ENCODE measurements at places on chromosomes 1 and 21.

- no peak for DNase-seq
Measured at GRCh38 chr1:21365036-21365435, 74.8 kb upstream of the ECE1 start.

DNA sequence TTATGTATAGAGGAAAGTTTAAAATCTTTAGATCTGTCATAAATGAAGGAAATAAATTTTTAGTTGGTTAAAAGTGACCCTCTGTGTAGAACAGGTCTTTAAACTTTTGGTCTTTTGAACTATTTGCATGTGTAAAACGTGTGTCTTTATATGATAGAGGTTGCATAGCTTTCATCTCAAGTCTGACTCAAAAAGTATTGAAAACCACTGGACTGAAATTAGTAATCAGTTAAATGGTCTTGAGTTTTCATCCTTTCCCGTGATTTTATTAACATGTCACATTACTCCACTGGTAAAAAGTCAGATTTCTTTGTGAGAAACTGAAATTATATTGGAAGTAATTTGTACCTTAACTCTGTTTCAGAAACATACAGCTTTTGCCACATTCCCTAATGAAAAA, 1.8 kb downstream of the RNPC3 start:
- no peak for DNase-seq

DNA sequence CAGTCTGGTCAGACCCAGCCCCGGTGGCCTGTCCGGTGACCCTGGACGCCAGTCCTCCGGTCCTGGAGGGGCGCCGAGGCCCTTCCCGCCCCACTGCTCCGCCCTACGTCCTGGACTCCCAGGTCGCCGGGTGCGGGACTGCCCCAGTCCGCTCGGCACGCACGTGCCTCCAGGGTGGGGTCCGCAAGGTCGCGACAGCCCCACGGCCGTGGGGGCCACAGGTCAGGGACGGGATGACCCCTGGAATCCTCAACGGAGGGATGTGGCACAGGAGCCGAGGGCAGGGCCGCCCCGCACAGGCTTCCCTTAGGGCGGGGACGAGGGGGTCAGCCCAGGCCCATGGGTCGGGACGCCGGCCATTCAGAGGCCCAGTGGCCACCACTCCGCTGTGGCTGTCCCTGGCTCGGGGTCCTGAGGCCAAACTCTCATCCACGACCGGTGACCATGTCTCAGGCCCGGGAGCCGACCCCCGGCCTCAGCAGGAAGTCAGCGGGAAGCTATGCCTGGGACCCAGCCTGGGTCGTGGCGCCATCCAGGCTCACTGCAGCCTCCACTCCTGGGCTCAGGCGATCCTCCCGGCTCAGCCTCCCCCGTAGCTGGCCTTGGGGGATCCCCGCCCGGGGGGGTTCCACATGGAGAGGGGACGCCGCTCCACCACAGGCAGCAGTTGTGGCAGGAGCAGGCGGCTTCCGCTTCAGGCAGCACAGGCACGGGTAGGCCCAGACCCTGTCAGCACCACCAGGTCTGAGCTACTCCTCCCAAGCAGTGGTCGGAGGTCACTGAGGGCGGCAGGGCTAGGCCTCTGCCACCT, 599 bp upstream of the TMEM240 start:
- no peak for DNase-seq

GRCh38 chr1:190619724-190620123, 142.1 kb upstream of the BRINP3 start:
- no peak for DNase-seq

- no peak for DNase-seq
Measured at GRCh38 chr1:117128323-117129079, 7.0 kb upstream of the TRIM45 start.

- DNase-seq: no peak
Measured at GRCh38 chr1:8825985-8826481, 8.6 kb upstream of the RERE start.

GRCh38 chr1:117173006-117173405, 37.7 kb downstream of the VTCN1 start:
- no peak for DNase-seq

DNA sequence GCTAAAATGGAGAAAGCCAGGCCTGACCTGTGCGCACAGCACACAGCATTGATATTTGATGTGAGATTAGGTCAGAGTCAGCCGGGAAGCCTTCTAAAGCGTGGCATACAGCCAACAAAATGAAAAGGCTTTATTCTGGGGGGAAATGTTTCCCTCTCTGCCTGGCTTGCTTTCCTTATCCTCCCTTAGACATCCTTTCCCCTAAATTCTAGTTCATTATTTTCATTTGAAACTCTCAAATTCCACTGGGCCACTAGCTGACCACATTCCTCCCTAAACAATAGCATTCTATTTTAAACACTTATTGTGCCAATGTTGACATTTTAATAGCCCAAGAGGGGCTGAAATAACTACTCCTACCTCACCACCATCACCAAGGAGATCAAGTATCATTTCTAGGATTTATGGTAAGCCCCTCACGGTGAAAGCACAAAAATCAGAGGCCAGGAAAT, 49.4 kb downstream of the LEPR start:
- DNase-seq: no peak

GRCh38 chr1:54705153-54705552, 10.5 kb upstream of the TTC4 start:
- DNase-seq: no peak

- DNase-seq: peak; percentile 37
Measured at GRCh38 chr1:172948457-172948856, 102.3 kb downstream of the TNFSF18 start.

GRCh38 chr1:235072096-235072495, 56.5 kb downstream of the TOMM20 start:
- DNase-seq: no peak

DNA sequence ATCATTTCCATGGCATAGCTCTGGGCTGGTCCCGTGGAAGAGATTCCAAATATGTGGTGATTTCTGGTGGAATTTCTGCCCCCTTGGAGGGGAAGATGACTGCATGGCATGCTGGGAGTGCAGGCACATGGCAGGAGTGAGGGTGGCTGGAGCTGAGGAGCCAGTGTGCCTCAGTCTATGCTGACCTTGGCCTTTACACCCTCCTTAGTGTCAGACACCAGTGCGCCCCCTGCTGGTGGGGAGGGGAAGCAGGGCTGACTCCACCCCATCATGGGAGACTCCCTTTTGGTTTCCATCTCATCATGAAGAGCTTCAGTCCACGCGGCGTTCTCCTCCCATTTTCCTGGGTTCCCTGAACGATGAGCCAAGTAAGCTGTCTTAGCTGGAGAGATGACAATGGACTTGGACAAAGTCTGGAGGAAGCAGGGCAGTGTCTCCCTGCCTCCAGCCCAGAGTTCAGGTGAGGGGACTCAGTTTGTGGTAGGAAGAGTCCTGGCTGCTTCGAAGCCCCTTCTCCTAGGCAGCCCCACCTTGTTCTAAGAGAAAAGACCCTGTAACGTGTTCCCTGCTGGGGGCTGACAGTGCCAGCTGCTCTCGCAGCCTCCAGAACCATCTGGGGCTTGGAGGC, 10.3 kb downstream of the ALX3 start:
- peak; percentile 79 for DNase-seq

DNA sequence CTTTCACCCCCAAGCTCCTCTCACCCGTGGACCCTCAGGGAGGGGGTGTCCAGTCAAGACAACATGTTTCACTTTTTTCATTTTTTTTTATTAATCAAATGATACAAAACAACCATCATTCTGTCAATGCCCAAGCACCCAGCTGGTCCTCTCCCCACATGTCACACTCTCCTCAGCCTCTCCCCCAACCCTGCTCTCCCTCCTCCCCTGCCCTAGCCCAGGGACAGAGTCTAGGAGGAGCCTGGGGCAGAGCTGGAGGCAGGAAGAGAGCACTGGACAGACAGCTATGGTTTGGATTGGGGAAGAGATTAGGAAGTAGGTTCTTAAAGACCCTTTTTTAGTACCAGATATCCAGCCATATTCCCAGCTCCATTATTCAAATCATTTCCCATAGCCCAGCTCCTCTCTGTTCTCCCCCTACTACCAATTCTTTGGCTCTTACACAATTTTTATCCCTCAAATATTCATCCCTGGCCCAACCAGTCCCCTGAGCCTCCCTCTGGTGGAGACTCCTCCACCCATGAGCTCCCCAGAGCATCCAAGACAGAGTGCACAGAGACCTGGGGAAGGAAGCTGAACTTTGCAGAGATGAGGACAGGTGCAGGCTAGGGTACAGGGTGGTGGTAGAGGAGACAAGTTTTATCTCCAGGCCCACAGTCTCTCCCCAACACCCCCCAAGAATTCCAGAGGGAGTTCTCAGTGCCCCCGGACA, 1.4 kb upstream of the S100A16 start:
- DNase-seq: no peak

DNA sequence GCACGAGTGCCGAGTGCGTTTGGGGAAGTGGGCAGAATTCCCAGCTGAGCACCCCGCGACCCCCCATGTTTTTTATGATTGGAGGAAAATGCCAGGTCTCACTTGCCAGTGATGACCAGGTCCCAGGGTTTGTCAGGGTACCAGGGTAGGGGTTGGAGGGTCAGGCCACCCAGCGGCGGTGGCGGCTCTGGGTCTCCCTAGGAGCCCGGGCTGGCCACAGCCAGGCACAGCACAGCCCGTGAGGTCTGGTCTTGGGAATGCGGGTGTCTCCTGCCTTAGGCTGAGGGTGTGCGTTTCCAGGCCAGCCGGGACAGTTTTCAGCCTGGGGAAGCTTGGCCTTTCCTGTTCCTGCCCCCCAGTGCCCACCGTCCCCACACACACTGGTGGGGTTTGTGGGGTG, 22.7 kb downstream of the PRKCZ start:
- DNase-seq: no peak

DNA sequence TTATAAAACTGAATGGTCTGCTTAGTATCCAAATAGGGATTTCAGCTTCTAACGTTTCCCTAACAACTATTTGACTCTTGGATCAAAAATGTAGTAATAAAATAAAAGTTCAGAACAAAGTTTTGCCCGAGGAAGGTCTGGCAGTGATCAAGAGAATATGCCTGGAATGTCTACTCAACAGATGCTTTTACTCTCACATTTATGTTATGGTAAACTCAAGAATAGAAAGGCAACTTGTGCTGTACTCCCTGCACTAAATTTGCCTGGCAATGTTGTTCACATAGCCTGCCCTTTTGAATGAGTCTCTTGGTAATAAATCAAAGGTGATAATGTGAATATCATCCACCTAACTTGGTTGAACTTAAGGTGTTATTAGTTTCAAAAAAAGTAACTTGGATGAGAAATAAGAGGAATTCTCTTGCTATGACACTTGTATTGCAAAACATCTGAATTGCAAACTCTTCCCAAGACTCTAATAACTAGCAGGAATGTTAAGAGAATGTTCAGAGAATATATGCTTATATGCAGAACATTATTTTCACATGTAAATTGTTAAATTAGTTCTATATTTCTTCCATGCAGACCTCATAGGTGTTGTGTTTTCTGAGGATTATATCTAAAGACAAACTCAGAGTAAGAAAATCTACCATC, 215.8 kb downstream of the COL24A1 start:
- no peak for DNase-seq

DNA sequence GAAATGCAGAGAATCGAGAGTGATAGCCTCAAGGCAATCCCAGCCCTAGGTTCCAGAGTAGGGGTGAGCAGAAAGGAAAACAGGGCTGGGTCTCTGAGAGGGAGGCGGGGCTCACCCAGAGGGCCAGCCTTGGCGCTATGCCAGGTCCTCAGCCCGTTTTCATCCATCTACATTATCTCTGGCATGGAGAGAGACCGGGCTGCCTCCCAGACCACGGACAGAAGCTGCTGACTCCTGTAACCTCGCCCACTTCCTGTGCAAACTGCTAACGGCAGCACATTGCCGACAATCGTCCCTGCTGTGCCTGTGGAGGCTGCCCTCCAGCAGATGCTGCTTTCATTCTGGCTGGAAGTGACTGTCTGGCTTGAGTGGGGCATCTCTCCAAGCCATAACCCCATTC, 569.1 kb downstream of the NPHP4 start:
- peak; percentile 8 for DNase-seq

GRCh38 chr21:15967661-15968060, 237.9 kb downstream of the USP25 start:
- DNase-seq: no peak

GRCh38 chr1:56045062-56045461, 534.3 kb downstream of the PLPP3 start:
- no peak for DNase-seq

DNA sequence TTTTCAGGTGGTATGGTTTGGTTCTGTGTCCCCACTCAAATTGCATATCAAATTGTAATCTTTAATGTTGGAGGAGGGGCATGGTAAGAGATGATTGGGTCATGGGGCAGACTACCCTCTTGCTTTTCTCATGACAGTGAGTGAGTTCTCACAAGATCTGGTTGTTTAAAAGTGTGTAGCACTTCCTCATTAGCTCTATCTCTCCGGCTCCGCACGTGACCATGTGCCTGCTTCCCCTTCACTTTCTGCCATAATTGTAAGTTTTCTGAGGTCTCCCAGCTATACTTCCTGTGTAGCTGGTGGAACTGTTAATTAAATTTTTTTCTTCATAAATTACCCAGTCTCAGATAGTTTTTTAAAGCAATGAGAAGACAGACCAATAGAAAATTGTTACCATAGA, 843.2 kb downstream of the AMY1C start:
- DNase-seq: no peak

DNA sequence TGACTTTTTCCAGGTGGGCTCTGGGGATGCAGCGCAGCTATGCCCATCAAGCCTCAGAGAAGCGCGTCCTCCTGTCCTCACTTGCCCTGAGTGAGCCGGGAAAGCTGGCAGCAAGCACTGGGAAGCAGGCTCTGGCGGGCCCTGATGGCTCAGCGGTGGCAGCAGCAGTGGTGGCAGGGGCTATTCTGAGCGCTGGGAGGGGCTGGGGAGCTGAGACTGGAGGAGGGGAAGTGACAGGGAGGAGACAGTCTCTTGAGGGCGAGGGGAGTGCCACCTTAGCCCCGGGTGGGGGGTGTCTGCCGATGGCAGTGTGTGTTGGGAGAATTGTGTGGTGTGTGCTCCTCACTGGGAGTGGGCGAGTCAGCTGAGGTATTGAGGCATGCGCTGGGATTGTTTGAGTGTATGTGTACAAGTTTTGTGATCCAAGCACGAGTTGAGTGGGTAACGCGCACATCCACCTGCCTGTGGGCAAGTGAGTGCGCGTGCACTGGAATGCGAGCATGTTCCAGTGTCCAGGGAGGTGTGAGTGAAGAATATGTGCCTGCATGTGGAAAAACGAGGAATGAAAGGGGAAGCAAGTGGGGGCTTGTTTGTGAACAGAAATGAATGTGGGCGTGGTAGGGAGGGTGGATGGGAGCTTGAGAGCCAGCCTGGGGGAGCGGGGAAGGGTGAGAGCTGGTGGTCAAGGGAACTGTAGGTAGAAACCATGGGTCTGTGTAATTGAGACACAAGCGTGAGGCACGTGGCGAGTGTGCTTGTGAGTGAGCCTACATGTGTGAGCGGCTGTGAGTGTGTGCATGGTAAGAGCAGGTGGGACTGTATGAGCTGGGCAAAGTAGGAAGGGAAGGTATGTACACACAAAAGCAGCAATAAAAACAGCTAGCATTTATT, 2.9 kb upstream of the FOXO6 start:
- no peak for DNase-seq

- peak; percentile 32 for DNase-seq
Measured at GRCh38 chr21:31554511-31555022, 104.9 kb upstream of the SOD1 start.

- peak; percentile 87 for DNase-seq
Measured at GRCh38 chr1:25774921-25775771, 24.8 kb upstream of the SELENON start.

DNA sequence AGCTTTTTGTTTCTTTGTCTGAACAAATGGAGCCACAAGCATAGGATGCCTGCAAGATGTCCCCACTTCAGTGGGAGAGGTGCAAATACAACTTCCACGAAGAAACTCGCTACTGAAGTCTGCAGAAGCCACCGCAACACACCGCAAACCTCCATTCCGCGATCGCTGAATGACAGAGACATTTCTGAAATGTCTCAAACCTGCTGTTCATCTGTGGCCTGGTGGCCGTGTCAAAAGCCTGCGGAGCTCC, 1.0 kb downstream of the TP53BP2 start:
- peak; percentile 77 for DNase-seq
